ENCODE measurements at places on chromosomes 5 and 9.

- H3K4me1 ChIP-seq = no peaks in the 10 kb centered on the region
- H3K27me3 ChIP-seq = no peaks in the 10 kb centered on the region
- H3K4me3 ChIP-seq = no peak overlapping the region
- H3K36me3 ChIP-seq = no peaks in the 10 kb centered on the region
- DNase-seq = no peak
Observed at GRCh38 chr5:32975656-32976375, 264.7 kb downstream of the NPR3 start.

GRCh38 chr9:36470643-36471290, 70.7 kb upstream of the RNF38 start:
- peak overlapping the region; percentile 16 for H3K4me3 ChIP-seq
- no peaks in the 10 kb centered on the region for H3K27me3 ChIP-seq
- peak; percentile 86 for DNase-seq

DNA sequence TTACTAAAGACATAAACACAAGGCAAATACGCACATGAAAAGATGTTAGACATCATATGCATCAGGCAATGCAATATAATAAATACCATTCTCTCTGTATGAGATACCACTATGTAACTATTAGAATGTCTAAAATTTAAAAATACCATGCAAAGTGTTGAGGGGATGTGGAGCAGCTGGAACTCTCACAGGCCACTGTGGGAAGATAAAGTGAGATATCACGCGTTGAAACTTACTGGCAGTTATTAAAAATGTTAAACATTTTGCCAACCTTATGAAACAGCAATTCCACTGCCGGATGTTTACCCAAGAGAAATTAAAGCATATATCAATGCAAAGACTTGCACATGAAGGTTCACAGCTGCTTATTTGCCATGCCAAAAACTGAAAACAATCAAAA, 556.7 kb downstream of the LRRC70 start:
- H3K4me3 ChIP-seq = no peak overlapping the region
- DNase-seq = no peak
- H3K36me3 ChIP-seq = no peaks in the 10 kb centered on the region
- H3K4me1 ChIP-seq = no peaks in the 10 kb centered on the region
- no peak overlapping the region for H3K27ac ChIP-seq

DNA sequence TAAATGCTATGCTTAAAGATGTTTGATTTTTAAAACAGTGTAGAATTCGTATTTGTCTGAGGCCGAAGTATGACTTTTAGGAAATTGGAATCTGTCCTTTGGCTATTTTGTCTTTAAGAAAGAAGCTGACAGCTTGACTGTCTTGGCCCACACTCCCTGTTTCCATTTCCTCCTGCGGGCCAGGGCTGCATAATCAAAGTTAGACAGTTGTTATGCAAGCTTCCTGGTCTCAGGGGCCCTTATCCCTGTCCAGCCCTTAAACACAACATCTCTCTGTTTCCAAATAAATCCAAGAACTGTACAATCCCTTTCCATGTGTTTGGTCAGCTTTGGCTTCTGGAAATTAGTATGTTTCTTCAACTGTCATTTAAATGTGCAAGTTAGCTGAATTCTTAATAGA, 54.6 kb upstream of the ECM2 start:
- H3K27me3 ChIP-seq = no peaks in the 10 kb centered on the region
- no peak overlapping the region for H3K4me3 ChIP-seq
- H3K36me3 ChIP-seq = no peaks in the 10 kb centered on the region
- H3K27ac ChIP-seq = peak overlapping the region; percentile 5
- no peaks in the 10 kb centered on the region for H3K4me1 ChIP-seq

DNA sequence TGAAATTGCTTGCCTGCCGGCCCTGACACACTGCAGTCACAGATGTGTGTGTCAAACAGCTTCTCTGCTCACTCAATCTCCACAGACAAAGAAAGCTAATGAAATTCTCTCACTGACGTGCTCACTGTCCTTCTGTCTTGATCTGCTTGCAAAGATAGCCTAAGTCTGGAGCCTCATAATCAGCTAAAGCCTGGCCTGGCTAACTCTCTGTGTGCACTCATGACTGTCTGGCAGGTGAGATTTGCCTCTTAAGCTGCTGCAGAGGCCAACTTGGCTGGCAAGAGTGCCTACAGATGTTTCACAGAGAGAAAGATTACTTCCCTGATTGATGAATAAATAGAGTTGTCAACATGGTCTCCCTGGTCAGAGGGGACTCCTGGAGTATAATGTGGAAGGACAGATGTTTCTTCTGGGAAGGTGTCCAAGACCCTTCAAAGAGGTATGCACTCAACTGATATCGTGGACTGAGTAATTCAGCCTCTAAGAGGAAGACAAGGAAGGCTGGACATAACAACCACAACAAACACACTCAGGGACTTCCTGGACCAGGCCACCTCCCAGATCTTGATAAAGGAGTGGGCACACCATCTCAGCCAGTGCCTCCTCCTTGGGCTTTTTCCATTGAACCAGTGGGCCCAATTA, 362.0 kb downstream of the SPOCK1 start:
- no peaks in the 10 kb centered on the region for H3K27me3 ChIP-seq
- DNase-seq = no peak
- H3K27ac ChIP-seq = no peak overlapping the region
- H3K4me3 ChIP-seq = no peak overlapping the region
- no peaks in the 10 kb centered on the region for H3K4me1 ChIP-seq

GRCh38 chr5:98975682-98976407, 47.0 kb upstream of the CHD1 start:
- no peak overlapping the region for H3K27ac ChIP-seq
- no peaks in the 10 kb centered on the region for H3K36me3 ChIP-seq
- H3K4me3 ChIP-seq = no peak overlapping the region
- DNase-seq = peak; percentile 42

DNA sequence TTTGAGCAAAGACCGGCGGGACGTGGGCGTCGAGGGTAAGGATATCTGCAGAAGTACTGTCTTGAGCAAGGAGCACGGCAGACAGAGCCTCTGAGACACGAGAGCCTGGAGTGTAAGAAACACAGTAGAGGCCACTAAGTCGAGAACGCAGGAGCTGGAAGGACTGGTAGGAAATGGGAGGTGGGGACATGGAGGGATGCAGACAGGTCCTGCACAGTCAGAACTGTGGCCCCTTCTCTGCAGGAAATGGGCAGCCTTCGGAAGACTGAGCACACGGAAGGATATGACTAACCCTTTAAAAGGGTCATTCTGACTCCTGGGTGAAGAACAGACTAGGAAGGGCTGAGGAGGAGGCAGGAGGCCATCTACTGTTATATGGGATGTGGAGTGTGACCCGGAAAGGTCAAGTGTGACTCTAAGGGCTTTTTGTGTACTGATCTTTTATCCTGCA, 1.4 kb upstream of the CAMSAP1 start:
- H3K4me1 ChIP-seq = peaks cover 35% of the 10 kb centered on the region
- H3K36me3 ChIP-seq = no peaks in the 10 kb centered on the region
- DNase-seq = peak; percentile 46
- H3K27me3 ChIP-seq = no peaks in the 10 kb centered on the region
- H3K4me3 ChIP-seq = no peak overlapping the region

- H3K36me3 ChIP-seq = no peaks in the 10 kb centered on the region
- H3K4me3 ChIP-seq = no peak overlapping the region
- no peak overlapping the region for H3K27ac ChIP-seq
- DNase-seq = no peak
Observed at GRCh38 chr5:10133830-10134229, 115.9 kb downstream of the ATPSCKMT start.

DNA sequence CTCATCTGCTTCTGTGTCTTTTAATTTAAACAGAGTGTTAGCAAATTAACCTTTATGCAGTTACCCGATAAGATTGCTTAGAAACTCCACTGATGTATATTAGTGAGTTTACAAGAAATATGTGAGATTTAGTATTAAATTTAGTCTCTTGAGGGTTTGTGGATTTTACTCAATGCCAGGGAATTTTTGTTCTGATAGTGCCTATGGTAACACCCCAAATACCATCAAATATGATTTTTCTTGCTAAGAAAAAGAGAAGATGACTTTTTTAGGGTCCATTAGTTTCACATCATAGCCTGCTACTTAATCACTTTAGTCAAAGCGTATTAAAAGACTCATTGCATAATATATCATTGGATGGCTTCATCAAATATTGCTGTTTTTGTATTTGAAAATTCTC, 224.9 kb downstream of the PCSK5 start:
- H3K27me3 ChIP-seq = no peaks in the 10 kb centered on the region
- H3K36me3 ChIP-seq = peaks cover 17% of the 10 kb centered on the region
- H3K4me1 ChIP-seq = no peaks in the 10 kb centered on the region
- no peak for DNase-seq

DNA sequence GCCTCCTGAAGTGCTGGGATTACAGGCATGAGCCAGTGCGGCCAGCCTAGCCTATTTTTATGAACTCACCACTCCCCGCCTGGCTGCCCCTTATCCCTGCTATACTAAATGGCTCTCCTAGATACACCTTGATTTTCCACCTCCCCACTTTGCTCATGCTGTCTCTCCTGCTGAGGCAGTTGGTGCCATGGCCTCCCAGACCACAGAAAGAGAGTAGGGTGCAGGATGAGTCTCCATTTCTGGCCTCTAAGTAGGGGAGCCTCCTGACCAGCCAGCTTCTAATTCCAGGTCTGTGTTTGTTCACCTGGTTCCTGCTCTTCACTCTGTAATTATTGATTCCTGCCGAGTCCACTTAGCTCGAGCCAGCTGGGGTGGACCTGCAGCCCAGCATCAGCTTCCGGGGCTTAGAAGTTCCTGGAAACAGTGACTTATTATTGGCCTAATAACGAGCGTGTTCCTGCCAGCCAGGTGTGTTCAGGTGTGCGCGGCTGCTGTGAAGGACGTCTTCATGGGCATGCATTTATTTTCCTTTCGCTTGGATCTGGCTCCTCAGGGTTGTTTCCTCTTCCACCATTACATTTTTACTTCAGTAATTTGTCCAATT, 34.0 kb downstream of the ZNF618 start:
- no peaks in the 10 kb centered on the region for H3K27me3 ChIP-seq
- H3K4me1 ChIP-seq = no peaks in the 10 kb centered on the region
- no peaks in the 10 kb centered on the region for H3K36me3 ChIP-seq
- no peak overlapping the region for H3K4me3 ChIP-seq
- no peak for DNase-seq

DNA sequence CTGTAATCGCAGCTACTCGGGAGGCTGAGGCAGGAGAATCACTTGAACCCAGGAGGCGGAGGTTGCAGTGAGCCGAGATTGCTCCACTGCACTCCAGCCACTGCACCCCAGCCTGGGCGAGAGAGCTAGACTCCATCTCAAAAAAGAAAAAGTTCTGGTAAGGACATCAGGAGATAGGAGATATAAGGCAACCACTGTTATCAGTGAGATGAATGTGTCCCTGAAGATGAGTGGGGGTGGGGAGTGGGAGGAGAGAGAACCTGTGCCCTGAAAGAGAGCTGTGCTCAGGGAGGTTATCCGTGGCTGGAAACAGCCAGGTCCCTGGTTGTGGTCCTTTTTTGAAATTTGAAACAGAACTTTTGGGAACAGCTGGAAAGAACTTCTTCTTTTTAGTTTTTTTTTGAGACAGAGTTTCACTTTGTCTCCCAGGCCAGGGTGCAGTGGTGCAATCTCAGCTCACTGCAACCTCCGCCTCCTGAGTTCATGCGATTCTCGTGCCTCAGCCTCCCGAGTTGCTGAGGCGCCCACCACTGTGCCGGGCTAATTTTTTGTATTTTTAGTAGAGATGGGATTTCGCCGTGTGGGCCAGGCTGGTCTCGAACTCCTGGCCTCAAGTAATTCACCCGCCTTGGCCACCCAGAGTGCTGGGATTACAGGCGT, 2.6 kb downstream of the PTPA start:
- peaks cover 13% of the 10 kb centered on the region for H3K4me1 ChIP-seq
- no peaks in the 10 kb centered on the region for H3K36me3 ChIP-seq
- no peak overlapping the region for H3K4me3 ChIP-seq
- no peaks in the 10 kb centered on the region for H3K27me3 ChIP-seq

DNA sequence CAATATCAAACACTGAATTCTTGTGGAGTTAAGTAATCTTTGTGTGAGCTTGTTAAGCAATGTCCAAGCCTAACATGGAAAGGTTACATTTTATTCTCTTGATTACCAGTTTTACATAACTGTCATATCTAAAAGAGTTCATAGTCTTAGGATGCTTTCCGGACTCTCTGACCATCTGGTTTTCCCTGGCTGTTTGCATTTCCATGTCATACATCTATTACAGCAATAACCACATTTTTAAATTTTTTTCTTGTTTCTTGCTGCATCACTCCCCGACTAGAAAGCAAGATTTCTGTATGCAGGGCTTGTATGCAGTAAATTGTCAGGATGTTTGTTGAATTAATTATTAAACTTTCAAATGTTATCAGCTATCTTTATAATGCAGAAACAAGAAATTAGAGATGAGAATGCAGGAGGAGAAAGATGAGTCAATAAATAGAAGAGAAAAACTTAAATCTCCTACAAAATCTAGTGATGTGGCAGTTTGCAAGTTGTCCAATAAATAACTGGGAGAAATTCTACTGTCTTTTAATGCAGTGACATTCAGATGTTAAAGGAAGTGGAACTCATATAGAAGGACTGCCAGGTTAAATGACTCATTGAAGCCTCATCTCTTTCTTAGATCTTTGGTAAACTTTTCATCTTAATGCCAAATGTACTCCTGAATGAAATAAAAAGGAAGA, 179.6 kb upstream of the SGCD start:
- no peak for DNase-seq
- H3K27ac ChIP-seq = no peak overlapping the region
- no peaks in the 10 kb centered on the region for H3K27me3 ChIP-seq
- H3K36me3 ChIP-seq = no peaks in the 10 kb centered on the region
- no peaks in the 10 kb centered on the region for H3K4me1 ChIP-seq

DNA sequence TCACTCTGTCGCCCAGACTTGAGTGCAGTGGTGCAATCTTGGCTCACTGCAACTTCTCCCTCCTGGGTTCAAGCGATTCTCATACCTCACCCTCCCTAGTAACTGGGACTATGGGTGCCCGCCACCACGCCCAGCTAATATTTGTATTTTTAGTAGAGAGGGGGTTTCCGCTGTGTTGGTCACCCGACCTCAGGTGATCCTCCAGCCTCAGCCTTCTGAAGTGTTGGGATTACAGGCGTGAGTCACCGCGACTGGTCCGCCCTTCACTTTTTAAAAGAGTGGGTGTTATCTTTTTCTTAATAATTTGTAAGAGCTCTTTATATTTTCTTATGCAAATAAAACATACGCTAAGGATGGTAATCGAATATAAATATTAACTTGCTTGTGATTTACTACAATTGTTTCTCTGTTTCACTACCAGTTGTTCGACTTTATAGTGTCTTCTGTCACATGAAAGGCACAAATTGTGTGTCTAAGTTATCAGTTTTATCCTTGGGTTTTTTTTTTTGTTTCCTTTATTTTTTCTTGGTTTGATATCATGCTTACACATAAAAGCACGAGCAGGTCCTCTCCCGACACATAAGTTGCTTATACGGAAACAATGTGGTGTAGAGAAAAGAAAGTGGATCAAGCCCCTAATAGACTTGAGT, 1.9 kb upstream of the GPBP1 start:
- H3K27ac ChIP-seq = peak overlapping the region; percentile 100
- H3K4me3 ChIP-seq = peak overlapping the region; percentile 96
- H3K4me1 ChIP-seq = no peaks in the 10 kb centered on the region
- peak; percentile 63 for DNase-seq

DNA sequence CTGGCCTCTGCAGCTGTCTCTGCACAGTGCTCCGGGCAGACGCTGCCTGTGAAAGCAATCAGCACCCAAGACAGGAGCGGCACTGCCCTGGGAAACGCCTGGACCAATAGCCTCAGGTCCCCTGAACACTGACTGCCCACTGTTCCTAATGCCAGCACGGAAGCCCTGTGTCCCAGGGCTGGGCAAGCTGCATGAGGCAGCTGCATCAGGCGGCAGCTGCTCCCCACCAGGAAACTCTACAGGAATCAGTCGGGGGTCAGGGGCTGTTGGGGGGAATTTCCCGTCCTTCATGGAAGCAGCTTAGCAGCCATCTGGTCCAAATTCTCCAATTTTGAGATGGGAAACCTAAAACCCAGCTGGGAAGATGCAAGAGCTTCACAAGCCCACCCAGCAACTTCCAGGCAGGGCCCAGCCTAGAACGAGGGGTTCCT, 118.6 kb downstream of the VAV2 start:
- H3K27ac ChIP-seq = no peak overlapping the region
- H3K36me3 ChIP-seq = no peaks in the 10 kb centered on the region
- H3K27me3 ChIP-seq = no peaks in the 10 kb centered on the region
- no peak for DNase-seq
- no peak overlapping the region for H3K4me3 ChIP-seq

All from Peyer's patch (tissue), 4 donors.